Epithelial cell of esophagus (primary cell): ENCODE measurements at places on chromosomes 1 and 21.
A peak's percentile ranks its signal among the peaks of the same experiment; 100 is the strongest.

GRCh38 chr1:20086800-20087199 is 16.8 kb downstream of the PLA2G5 start:
- no peak for DNase-seq

GRCh38 chr1:222821239-222821638 is 6.4 kb downstream of the DISP1 start:
- DNase-seq: no peak

GRCh38 chr21:43639470-43640353 is 19.6 kb downstream of the HSF2BP start:
- DNase-seq: peak; percentile 89

GRCh38 chr1:33228935-33229487 is 27.3 kb upstream of the ZNF362 start:
- peak; percentile 89 for DNase-seq

DNA sequence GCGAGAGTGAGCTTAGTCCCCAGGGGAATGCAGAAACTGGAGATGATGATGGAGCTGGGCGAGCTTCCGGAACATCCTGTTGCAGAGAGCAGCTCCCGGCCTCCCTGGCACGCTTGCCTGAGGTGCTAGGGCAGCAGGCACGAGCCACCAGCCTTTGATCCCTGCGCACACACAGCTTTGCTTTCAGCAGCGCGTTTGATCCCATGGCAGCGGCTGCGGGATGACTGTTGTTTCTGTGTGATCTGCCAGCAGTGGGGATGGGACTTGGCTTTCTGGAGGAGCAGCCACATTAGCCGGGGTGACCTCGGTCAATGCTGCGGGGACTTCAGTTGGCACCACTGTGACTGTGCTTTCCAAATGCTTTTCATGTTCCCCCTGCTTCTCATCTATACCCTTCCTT is 193.2 kb downstream of the KAZN start:
- DNase-seq: no peak

GRCh38 chr21:15626031-15626430 is 103.8 kb upstream of the USP25 start:
- no peak for DNase-seq

GRCh38 chr1:15452216-15452615 is 4.3 kb upstream of the CELA2A start:
- no peak for DNase-seq

DNA sequence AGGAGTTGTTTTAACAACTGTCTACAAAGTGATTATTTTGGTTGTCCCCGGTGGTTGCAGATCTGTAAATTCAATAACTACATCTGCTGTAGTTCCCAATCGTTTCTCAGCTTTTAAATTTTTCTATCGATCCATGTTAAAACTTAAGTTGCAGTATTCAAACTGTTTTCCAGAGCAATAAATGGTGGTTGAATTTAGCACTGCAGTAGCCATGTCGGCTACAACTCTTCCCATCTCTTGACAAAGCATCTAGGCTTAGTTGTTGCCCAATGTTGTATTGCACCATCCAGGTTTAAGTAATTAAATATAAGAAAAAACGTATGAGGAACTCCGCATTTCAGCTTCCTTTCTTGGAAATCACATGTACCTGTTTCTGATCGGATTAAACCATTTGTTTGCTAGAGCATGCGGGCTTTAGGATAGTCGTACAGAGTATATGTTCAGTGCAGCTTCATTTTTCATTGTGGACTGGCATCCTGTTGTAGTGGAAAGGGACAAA is 996 bp downstream of the CNIH4 start:
- DNase-seq: peak; percentile 69

GRCh38 chr1:174556392-174556791 is 108.6 kb downstream of the GPR52 start:
- DNase-seq: no peak

GRCh38 chr1:24720152-24720551 is 25.1 kb upstream of the CLIC4 start:
- DNase-seq: no peak
